Lung (tissue), 17 donors: ENCODE measurements at places on chromosomes 3 and 15. TPM values are rescaled to one million over a fixed set of nuclear protein-coding genes. Genes with fewer than 3 reads are reported as not detected.

- no peak for DNase-seq
These were observed 357.9 kb upstream of the KCNH8 start for GRCh38 chr3:18790384-18790783.

DNA sequence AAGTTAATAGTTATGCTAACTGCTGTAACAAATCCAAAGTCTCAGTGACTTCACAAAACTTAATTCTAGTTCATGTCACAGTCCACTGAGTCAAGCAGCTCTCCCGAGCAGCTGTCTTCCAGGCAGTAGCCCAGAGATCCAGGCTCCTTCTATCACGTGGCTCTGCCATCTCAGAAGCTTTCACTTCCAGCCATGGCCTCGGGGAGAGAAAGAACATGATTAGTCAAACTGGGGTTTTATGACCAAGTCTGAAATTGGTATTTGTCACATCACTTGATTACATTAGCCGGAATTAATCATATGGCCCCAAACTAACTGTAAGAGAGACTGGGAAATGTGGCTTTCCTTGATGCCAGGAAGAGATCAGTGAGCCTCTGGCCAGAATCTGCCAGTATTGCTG is 70.2 kb upstream of the DGKG start:
- DNase-seq: no peak

- no peak for DNase-seq
These were observed 25.9 kb downstream of the SMAD3 start for GRCh38 chr15:67091071-67091979.

- DNase-seq: no peak
These were observed 7.8 kb downstream of the ATP6V1A start for GRCh38 chr3:113754494-113755159.

GRCh38 chr3:60998858-60999257 is 252.4 kb downstream of the FHIT start:
- DNase-seq: peak; percentile 22

- DNase-seq: no peak
These were observed 359.2 kb upstream of the THRB start for GRCh38 chr3:24853685-24854490.

DNA sequence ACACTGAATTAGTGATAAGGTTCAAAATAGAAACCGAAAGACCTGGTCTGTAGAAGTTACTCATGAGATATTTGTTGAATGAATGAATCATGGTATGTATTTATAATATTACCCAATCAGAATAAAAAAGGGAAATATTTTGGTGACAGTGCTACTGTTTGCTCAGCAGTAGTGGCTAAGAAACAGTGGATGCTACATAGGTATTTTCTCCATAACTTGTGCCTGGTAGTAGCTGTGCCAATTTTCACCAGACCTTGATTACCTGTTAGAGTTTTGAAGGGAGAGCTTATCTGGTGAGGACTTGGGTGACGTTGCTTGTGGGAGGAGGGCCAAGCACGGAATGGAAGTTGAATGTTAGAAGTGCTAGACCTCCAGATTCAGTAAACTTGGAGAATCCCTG is 14.3 kb downstream of the LIMD1 start:
- DNase-seq: no peak

DNA sequence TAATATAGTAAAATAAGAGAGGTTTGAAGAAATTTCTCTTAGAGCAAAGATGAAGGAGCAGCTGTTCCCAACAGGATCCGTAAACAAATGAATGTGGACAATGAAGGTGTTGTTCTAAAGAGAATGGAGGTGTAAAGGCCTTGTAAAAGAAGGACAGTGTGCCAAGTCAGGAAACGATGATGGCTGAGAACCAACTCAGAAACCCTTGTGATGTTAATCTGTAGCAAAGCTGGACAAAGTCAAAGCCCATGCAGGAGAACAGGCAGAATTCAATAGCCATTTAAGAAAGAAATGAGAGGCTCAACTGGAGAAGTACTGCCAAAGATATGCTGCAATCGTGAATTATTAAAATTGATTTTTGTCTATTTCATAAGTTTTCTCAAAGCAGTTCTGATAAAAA is 192.2 kb downstream of the MBNL1 start:
- DNase-seq: no peak

- peak; percentile 7 for DNase-seq
These were observed 23.2 kb downstream of the ALS2CL start for GRCh38 chr3:46670000-46670890.

CPEB1 gene
- 0.42 TPM for polyA plus RNA-seq

FAM240A gene
- not detected for polyA plus RNA-seq

GJD2 gene
- polyA plus RNA-seq: not detected
